ENCODE measurements at places on chromosomes 16 and 17.

- DNase-seq, result no peak
These were observed 1.9 kb downstream of the EVPLL start for GRCh38 chr17:18379246-18380146.

- DNase-seq, result no peak
These were observed 30.3 kb upstream of the CDC42EP4 start for GRCh38 chr17:73342050-73342522.

DNA sequence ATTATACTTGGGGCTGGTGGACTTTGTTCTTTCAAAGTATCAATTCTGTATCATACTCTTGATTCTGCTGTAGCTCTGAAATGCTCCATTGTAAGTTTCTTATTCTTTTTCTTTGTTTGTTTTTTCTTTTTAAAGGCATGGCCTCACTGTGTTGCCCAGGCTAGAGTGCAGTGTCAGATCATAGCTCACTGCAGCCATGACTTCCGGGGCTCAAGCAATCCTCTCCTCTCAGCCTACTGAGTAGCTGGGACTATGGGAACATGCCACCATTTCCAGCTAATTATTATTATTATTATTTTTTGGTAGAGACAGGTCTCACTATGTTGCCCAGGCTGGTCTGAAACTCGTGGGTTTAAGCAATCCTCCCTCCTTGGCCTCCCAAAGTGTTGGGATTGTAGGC is 38.9 kb upstream of the METTL9 start:
- no peak for DNase-seq

DNA sequence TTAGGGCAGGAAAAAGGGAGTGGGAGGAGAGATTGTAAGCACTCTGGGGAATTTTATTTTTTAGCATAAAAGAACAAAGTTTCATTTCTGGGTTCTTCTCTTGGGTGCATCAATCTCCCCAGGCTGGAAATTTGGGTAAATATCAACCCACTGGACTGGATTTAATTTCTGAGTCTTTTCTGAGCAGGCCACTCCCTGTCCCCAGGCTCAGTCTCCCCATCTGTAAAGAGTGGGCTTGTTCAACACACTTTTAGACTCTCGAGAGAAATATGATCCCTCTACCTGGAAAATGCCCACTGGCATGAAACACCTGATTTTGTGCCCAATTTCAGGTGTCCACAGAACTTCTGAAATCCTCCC is 617 bp upstream of the VTN start:
- DNase-seq, result no peak

DNA sequence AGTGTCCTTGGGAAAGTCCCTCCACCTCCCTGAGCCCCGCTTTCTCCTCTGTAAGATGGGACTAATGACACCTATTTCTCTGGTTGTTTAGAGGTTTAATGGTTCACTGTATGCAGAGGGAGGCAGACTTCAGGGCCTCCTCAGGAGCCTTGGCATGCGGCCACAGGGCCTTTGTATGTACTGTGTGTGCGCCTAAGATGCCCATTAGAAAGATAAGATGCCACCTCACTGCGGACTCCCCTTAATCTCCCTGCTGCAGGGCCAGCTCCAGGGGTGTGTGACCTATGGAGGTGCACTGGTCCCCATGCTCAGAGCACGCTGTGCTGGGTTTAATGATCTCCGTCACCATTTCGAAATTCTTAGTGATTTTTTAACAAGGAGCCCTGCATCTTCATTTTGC is 59.3 kb downstream of the TMEM235 start:
- no peak for DNase-seq

Measured in activated CD4-positive, alpha-beta T cell treated with anti-CD3 and anti-CD28 coated beads for 24 hours (primary cell).